Activated naive CD4-positive, alpha-beta T cell treated with anti-CD3 and anti-CD28 coated beads, Interleukin-2, amount 10 ng/mL, durations not matched to agents 7 days and 5 days (primary cell): ENCODE measurements at places on chromosomes 13 and 19.

DNA sequence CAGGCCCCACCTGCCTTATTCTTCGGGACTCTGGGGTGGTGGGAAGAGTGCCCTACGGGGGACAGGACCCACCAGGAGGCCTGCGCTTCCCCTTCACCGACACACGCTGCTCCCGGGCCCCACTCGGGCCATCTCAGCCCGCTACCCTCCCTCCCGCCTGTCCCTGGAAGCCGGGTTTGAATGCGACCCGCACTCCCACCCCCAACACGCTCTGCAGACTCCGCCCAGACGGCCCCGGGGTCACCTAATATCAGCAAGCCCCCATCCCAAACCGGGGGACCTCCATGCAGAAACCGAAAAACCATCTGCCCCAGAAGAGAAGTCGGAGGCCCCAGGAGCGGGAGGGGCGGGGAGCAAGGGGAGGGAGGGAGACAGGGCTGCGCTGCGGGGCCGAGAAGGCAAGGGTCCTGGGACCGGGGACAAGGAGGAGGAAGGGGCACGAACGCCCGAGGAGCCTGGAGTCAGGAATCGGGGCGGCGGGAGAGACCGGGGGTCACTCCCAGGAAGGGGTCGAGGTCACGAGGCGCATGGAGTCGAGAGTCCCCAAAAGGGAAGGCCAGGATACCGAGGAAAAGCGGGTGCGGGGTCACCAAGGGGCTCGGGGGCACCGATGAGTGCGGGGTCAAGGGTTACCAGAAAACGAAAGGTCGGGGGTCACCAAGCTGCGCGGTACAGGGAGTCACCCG, 766 bp downstream of the SBNO2 start:
- DNase-seq: peak; percentile 60

- DNase-seq: no peak
Measured at GRCh38 chr19:43644181-43644580, 4.5 kb upstream of the CADM4 start.

GRCh38 chr19:15426485-15427349, 7.9 kb upstream of the AKAP8L start:
- no peak for DNase-seq

DNA sequence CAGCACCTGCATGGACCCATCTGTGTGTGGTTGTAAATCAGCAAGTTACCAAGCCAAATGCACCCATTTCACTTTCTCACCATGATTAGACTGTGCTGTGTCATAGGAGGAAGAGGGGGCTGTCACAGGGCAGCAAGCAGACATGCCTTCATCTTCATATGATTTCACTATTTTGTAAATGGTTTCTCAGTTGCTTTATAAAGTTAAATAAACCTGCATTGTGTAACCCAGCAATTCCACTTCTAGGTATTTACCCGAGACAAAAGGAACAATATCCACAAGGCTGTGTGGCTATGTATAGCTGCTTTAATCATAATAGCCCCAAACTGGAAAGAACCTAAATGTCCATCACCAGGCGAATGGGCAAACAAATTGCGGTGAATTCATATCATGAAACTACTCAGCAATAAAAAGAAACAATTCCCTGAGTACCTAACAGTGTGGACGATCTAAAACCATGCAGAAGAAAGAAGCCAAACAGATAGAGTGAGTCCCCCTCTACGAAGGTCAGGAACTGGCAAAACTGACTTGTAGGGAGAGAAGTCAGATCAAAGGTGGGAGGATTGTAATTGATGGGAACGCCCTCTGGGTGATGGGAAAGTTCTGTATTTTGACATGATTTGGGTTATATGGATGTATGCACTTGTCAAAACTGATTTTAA, 185.4 kb downstream of the COL4A1 start:
- DNase-seq: no peak

DNA sequence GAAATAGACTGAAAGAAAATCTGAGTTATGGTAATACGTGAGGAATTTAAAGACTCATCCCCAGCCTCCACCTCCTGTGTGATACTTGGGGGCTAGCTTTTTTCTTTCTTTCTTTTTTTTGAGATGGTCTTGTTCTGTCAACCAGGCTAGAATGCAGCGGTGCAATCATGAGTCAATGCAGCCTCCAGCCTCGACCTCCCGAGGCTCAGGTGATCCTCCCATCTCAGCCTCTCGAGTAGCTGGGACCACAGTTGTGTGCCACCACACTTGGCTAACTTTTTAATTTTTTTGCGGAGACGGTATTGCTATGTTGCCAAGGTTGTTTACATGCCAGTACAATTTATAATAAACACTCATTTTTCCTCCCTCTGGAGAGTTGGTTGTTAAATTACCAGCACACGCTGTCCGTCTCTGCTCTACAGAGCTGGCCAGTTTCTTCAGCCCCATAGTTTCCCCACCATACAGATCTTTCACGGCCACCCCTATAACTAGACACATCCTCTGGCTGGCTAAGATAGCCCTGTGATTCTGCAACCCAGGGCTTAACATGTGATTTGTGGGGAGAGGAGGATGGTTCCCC, 4.8 kb downstream of the TNFSF9 start:
- no peak for DNase-seq

DNA sequence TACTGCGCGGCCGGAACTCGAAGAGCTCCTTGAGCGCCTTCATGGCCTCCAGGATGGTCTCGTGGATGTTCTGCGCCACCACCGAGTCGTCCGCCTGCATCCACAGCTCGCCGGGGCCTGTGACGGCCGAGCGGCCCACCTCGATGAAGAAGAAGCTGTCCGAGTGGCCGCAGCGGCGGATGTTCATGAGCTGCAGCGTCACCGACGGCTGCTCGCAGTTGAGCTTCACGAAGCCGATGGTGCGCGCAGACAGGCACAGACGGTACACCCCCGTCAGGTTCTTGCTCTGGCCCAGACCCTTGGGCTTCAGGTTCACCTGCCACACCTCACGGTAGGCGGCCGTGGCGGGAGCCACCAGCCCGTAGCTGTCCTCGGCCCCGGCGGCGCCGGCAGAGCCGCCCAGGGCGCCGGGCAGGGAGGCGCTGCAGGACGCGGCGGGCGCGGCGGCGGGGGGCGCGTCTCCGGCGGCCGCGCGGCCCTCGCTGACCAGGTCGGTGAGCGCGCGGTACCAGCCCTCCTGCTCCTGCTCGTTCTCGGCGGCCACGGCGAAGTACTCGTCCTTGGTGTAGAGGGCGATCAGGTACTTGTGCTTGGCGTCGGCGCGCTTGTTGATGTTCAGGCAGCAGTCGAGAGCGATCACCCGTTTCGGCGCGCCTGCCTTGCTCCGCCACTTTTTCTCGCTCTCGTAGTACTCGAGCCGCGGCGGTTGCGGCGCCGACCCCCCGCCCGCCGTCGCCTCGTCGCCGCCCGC, 1.1 kb downstream of the IRS2 start:
- DNase-seq: peak; percentile 56

DNA sequence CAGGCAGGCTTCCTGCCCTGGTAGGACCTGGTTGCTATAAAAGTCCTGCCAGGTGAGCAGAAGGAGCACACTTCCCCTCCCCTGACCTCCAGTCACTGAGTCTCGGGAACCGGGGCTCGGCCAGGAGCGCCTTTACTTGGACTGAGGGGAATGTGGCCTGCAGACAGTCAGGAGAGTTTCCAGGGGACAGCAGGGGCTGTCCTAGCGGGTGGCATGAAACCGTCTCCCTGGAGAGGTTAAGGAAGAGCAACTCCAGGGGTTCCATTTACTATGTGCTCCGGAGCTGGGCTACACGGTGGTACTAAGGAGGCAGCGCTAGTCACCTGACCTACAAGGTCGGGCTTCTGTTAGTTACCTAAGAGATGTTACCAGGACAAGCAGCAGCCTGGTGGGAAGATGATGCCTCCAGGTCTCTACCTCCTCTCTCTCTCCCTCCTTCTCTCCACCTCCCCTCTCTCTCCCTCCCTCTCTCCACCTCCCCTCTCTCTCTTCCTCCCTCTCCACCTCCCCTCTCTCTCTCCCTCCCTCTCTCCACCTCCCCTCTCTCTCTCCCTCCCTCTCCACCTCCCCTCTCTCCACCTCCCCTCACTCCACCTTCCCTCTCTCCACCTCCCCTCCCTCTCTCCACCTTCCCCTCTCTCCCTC, 4.1 kb upstream of the CNOT3 start:
- peak; percentile 26 for DNase-seq

- no peak for DNase-seq
Measured at GRCh38 chr13:49071341-49071937, 95.7 kb downstream of the FNDC3A start.

- no peak for DNase-seq
Measured at GRCh38 chr13:28557725-28558520, 63.0 kb upstream of the FLT1 start.

DNA sequence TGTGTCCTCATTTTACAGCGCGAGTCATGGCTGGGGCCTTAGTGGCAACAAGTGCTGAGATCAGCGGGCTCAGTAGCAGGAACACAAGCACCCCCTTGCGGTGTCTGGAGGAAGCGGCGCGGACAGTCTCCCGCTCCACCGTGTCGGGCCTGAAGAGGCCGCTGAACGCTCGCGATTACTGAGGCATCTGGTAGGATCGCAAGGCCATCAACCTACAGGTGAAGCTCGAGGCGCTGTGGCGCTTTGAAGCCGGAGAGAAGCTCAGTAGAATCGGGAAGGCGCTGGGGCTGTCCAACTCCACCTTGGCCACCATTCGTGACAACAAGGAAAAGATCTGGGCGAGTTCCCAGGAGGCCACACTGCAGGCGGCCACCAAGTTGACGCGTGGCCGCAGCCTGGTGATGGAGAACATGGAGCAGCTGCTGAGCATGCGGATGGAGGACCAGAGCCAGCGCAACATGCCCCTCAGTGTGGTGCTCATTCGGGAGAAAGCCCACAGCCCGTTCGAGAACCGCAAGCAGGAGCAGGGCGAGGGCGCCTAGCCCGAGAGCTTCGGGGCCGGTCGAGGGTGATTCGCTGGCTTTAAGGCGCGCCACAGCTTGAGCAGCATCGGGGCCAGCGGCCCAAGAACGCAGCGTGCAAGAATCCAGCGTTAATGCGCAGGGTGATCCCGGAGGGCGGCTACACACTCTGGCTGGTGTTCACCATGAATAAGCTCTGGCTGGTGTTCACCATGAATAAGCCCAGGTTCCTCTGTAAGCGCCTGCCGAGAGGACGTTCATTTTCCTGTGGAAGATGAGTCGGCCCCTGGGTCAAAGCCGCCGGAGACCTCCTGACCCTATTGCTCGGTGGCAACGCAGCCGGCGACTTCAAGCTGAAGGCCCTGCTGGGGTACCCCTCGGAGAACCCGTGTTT, 8.3 kb upstream of the MZF1 start:
- peak; percentile 95 for DNase-seq

GRCh38 chr19:50268041-50268440, 61.1 kb downstream of the KCNC3 start:
- DNase-seq: no peak

- peak; percentile 34 for DNase-seq
Measured at GRCh38 chr19:49362929-49363267, 682 bp upstream of the TEAD2 start.

- DNase-seq: peak; percentile 41
Measured at GRCh38 chr19:29724102-29724641, 9.1 kb upstream of the C19orf12 start.

- no peak for DNase-seq
Measured at GRCh38 chr13:43981091-43981490, 101.4 kb downstream of the LACC1 start.

DNA sequence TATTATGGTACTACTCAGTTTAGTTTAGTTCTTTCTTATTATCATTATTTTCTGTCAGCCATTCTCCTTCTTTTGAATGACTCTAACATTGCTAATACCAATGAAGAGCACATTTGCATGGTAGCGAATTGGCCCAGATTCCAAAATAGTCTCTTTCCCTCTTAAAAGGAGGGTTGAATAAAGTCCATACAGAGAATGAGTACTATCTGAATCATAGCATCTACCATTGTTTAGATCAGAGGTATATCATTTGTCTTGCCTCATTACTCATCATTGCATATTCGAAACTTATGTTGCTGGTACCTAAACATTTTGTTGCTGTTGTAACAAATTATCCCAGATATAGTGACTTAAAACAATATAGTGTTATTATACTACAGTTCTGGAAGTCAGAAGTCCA, 1235.3 kb upstream of the ATXN8OS start:
- no peak for DNase-seq

DNA sequence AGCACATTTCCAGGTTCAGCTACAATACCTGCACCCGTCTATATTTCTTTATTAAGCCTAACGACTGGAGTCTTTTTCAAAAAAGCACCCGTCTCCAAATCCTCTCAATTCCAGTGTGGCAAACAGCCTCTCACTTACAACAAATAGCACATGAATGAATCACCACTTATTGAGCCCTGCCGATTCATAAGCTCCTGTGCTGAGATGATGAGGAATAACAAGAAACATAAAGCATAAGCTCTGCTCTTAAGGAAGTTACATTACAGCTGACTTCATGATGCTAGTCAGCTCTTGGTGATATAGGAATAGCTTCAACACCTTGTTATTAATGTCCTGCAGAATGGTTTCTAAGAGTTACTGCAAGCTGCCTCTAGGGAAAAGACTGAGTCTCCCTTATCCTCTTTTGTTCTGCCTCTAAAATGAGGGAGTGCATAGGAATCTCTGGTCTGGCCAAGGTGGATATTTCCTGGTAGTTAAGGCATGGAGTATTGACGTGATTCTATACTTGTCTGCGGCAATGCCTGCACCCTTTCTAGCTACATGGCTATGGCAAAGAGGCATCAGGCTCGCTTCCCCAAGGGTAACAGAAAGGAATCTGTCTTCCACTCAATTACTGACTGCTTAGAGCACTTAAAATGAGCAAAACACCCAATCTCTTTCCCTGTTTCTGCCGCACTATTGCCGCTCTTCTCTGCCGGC, 195.7 kb downstream of the KLF12 start:
- DNase-seq: no peak

- DNase-seq: no peak
Measured at GRCh38 chr13:51605698-51606097, 21.4 kb downstream of the WDFY2 start.

DNA sequence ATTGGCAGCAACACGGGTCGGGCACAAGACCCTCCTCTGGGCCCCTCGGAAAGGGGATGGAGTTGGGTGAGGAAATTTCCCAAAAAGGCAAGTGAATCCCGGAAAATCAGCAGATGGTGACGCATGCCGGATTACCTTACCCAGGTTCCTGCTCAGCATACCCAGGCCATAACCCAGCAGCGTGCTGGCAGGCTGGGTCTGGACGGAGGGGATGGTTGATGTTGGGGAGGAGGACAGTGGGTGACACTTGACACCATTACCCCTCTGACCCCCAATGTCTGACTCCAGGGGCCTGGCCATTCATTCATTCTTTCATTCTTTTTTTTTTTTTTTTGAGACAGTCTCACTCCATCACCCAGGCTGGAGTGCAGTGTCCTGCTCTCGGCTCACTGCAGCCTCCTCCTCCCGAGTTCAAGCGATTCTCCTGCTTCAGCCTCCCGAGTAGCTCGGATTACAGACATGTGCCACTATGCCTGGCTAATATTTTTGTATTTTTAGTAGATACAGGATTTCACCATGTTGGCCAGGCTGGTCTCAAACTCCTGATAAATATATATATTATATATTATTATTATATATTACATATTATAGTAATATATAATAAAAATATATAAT, 799 bp downstream of the PVR start:
- DNase-seq: peak; percentile 22

GRCh38 chr13:33072282-33072681, 56.1 kb downstream of the KL start:
- DNase-seq: no peak

DNA sequence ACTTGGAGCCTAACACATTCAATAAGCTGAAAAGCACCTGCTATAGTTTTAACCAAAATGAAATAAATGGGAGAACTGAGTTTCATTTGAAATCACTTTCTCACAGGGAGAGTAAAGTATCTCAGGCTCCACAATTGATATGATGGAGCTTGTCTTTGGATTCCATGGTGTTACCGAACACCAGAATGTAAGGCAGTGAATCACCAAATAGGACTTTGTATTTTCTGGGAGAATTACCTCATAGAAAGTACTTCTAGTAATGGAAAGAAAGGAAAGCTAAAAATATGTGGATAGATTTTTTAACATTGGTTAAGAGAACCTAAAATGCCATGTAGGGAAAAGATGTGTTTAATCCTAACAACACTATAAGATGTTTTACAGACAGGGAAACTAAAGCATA, 123.6 kb downstream of the NALCN start:
- DNase-seq: no peak
